CD4-positive, alpha-beta T cell treated with Interleukin-21 for 1 hour (primary cell): ENCODE measurements at places on chromosomes 1 and 21.

GRCh38 chr1:114109981-114110380, 43.7 kb downstream of the SYT6 start:
- no peak for DNase-seq

DNA sequence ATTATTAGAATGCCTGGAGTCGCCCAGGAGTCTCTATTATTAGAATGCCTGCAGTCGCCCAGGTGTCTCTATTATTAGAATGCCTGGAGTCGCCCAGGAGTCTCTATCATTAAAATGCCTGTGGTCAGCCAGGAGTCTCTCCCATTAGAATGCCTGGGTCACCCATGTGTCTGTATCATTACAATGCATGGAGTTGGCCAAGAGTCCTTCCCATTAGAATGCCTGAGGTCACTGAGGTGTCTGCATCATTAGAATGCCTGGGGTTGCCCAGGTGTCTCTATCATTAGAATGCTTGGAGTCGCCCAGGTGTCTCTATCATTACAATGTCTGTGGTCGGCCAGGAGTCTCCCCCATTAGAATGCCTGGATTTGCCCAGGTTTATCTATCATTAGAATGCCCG, 66.9 kb downstream of the RNF187 start:
- no peak for DNase-seq

- DNase-seq, result no peak
Observed at GRCh38 chr1:175804561-175804960, 61.2 kb upstream of the TNR start.

DNA sequence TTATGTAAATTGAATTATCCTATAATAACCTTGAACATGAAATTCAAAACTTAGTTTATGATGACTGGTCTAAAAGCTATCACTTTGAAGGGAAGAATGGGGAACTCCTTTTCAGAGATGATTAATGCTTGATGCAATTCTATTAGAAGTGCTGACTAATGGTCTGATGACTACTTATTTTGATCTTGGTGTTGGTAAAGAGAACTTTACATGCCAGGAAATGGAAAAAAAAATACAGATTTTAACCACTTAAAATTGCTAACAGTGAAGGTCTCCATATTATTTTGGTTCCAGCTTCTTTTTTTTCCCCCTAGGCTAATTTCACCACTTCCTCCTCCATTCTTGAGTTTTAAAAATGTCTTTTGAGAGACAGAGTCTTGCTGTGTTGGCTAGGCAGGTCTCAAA, 22.9 kb downstream of the S1PR1 start:
- DNase-seq, result peak; percentile 43

DNA sequence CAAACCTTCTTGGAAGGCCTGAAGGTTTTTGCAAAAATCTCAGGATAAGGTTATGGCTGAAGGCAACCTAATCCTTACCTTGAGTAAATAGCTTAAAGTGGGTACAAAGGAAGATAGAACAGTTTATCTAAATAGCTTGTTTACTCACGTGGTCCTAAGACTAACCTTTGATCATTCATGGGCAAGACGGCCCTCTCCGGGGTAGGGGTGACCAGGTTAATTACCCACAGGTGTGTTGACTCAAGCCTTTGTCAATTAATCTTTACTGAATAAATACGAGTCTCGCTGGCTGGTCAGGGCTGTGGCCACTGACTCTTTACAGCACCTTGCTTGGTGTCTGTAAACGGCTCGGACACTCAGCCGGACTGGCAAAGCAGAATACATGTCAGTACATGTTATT, 10.8 kb downstream of the AADACL4 start:
- no peak for DNase-seq

DNA sequence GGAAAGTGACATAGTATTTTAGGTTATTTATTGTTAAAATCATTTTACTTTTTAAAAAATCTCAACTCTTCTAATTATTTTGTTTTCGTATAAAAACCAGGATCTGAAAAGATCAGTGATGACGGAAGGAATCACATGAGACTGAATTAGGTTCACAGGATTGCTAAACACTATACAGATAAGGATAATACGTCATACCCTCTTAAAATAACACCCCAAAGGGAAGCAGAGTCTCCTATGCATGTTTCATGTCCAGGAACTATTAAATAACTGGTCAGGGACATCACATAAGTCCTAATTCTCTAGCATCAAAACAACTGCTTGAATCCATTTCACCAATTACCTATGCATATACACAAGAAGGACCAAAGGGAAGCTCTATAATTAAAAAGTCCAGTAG, 84.9 kb downstream of the FOXJ3 start:
- no peak for DNase-seq

GRCh38 chr1:230278871-230279582, 147.1 kb downstream of the PGBD5 start:
- no peak for DNase-seq

- DNase-seq, result no peak
Observed at GRCh38 chr21:15001857-15002606, 62.8 kb downstream of the NRIP1 start.

- DNase-seq, result no peak
Observed at GRCh38 chr1:162172311-162173102, 103.0 kb downstream of the NOS1AP start.

DNA sequence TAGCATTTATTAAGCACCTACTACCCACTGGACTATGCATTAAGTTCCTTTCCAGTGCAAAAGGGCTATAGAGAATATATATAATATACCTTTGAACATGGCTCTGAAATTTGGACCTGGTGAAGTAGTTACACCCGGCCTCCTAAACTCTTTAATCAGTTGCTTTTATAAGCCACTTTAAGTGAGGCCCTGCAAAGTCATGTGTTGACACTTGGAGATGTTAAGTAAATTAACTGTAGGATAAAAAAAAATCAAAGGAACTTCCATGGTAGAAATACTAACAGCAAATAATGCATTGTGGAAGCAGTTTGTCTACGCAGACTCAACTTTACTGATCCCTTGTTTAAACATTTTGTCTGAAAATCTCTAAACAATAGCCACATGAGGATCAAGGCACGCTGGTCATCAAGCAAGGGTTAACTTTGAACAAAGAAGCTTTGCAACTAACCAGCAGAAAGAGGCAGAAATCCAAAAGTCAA, 283.9 kb downstream of the VAV3 start:
- no peak for DNase-seq

DNA sequence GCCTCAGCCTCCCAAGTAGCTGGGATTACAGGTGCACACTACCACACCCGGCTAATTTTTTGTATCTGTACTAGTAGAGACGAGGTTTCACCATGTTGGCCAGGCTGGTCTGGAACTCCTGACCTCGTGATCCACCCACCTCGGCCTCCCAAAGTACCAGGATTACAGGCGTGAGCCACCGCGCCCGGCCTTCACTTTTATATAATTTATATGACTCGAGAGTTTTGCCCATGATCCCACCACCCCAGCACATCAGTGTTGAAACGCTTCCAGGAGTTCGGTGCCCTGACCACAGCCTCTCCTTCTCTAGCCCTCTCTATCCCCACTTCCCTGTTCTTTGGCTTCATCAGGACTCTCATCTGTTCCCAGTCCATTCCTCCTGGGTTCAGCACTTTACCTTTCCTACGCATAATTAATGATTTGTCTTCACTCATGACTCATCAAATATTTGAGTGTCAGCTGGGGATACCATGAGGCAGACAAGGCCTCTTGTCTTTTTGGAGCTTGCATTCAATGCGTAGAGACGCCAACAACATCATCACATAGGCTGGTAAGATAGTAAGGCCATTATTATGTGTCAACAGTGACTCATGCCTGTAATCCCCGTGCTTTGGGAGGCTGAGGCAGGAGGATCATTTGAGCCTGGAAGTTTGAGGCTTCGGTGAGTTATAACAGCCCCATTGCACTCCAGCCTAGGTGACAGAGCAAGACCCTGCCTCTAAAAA, 1.4 kb downstream of the PMF1 start:
- peak; percentile 13 for DNase-seq

GRCh38 chr1:1565340-1565739, 9.3 kb downstream of the SSU72 start:
- no peak for DNase-seq

- DNase-seq, result no peak
Observed at GRCh38 chr1:31781138-31781755, 17.1 kb upstream of the ADGRB2 start.

DNA sequence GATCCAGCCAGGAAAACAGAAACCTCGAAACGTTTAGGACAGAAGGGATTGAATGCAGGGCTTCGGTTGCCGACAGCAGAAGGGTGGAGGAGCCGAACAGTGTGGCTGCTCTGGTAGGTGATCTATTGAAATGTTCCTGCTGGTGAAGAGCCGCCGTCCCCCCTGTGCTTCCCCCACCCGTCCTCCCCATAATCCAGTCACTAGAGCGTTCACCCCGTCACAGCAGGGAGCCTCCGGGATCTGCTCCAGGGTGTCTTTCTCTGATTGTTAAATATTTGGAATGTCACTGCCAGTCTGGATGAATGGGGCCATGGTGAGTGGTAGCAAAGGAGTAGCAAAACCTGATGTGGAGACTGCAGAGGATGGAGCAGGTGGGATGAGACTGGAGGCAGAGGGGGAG, 255.1 kb upstream of the CSF3R start:
- DNase-seq, result no peak

GRCh38 chr1:200774311-200774710, 35.6 kb downstream of the CAMSAP2 start:
- no peak for DNase-seq

- no peak for DNase-seq
Observed at GRCh38 chr1:162927421-162927820, 66.4 kb upstream of the CCDC190 start.

GRCh38 chr1:240644732-240645131, 32.8 kb upstream of the GREM2 start:
- DNase-seq, result no peak

DNA sequence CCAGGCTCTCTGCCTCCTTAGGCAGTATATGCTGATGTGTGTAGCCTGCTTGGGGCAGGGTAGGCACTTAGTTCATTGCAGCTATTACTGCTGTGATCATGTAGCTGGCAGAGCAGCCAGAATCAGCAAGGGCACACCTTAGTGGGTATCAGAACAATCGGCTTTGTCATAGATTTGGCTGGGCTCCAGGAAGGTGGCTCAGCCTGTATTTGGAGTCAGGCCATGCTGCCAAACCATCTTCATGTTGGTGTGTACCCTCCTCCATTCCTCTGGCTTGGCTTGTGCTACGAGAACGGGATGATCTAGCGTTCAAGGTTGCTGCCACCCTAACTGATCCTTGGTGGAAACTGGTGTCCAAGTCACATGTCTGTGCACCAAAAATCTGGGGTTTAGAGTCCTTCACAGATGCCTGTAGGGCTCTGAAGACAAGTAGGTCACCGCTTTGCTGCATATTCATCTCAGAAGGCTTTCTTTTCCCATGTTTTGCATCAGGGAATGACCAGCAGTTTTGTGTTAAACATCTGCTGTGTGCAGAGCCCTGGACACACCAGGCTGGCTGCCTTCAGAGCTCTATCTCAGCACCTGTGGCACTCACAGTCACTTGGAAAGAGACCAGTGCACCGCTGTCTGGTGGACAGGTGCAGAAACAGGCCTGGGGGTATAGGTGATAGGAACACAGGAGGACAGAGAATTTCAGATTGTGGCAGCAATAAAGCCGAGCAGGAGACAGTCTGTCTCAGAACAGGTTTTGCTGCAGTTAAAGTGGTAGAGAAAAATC, 23.7 kb downstream of the VANGL1 start:
- no peak for DNase-seq

GRCh38 chr21:27807596-27807995, 840.7 kb upstream of the ADAMTS5 start:
- no peak for DNase-seq

DNA sequence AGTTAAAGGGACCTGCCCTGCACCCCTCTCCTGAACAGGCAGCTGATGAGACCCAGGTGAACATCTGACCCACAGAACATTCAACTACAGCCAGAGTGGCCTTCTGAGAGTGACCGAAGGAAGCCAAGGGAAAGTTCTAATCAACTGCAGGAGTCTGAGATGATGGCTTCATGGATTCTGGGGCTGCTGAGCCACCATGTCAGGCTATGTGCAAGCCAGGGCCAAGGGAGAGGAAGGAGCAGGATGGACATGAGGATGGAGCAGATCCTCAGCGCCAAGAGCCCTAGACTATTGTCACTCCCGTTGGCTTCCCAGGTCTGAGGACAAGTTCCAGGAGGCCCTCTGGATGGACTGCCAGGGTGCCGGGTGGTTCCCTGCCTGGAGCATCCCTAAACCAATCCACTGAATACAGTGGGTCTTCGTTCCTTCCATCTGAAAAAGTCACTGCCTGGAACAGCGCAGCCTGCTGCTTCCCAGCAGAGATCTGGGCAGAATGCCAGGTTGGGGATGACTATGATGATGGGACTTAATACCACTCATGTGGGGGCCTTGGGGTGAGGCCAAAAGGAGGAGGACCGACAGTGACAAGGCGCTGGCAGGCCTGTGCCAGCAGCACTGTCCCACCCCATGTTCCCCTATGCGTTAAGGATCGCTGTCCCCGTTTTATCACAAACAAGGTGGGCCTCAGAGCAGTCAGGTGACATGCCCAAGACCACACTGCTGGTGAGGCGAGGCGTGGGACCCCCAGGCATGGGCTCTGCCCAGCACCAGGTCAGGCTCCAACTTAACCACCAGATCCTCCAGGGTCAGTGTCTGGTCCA, 19.8 kb downstream of the SPOCD1 start:
- no peak for DNase-seq

DNA sequence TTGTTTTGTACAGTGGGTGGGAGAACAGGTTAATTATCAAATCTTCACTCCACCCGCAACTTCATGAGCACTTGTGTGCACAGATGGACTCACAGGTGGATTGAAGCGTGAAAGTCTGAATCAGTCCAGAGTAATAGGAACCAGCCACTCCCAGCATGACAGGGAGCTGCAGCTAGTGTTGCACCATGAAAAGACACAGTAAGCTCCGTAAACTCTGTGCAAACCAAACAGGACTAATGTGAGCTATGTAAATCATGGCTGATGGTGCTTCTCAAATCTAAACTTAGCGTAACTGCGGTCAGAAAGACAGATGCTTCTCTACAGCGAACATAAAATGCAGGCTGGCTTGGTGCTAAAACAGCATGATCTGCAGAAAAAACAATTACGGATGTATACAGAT, 114.4 kb downstream of the CENPF start:
- no peak for DNase-seq

DNA sequence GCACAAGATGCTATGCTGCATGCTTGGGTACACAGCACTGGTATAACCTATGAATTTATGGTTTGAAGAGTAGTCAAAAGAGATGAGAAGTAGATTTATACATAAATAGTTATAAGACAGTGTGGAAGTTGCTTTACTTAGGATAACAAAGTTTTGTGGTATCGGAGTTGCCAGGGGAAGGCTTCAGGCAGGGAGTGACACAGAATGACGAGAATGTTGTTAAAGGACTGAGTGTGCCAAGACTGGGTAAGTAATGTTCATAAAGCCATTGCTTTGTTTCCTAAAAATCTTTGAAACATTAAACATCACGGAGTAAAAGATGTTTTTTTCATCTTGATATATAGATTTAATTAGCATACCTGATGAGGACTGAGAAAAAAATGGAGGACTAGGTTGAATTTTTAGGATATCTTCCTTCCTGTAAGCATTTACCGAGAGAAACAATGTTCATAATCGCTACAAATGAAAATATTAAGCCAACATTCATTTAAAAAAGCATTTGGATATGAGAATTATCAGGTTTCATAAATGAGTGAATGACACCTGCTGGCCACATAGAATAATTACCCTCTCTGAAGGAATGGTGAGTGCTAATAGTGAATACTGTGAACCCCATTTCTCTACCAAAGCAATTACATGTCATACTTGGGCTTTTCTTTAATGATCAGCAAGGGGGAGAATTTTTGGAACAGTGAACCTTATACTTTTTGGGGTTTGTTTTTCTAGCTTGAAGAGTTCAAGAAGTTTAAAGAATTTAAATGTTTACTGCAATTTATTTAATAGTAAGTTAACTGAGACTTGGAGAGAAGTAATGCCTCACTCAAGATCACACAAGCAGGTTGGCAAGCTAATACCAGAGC, 28.4 kb downstream of the EXTL2 start:
- DNase-seq, result peak; percentile 36
